ENCODE measurements at places on chromosomes 6 and 20.

- DNase-seq, result no peak
Observed at GRCh38 chr6:53175027-53175426, 26.4 kb upstream of the GCM1 start.

- peak; percentile 87 for DNase-seq
Observed at GRCh38 chr6:26286168-26286877, 78.7 kb upstream of the BTN3A2 start.

DNA sequence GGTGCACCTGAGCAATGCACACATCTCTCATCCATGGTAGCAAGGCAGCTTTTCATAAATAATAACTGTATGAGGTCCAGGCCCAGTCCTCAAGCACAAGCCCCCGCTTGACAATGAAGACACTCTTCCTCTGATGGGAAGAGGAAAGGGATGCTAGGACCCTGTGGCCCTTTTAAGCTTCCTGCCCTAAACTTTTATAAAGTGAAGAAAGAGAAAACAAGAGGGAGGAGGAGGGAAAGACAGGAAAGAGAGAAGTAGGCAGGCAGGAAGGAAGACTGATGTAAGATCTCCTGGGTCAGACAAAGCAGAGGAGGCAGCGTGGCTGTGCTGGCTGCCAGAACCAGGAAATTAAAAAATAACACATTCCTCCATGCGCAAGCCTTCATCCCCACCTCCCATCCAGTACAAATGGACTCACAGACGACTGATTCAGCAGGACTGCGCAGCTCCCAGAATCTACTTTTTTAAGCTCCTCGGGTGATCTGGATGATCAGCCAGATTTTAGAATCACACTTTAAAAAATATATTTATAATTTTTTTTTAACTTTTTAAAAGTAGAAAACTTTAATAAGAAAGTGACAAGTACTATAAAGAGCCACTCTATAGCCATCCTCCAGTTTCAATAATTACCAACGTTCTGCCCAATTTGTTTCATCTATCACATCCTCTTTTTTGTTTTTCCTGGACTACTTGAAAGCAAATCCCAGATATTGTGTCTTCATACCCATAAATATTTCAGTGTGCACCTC lies 16.5 kb downstream of the TNFAIP3 start:
- no peak for DNase-seq

DNA sequence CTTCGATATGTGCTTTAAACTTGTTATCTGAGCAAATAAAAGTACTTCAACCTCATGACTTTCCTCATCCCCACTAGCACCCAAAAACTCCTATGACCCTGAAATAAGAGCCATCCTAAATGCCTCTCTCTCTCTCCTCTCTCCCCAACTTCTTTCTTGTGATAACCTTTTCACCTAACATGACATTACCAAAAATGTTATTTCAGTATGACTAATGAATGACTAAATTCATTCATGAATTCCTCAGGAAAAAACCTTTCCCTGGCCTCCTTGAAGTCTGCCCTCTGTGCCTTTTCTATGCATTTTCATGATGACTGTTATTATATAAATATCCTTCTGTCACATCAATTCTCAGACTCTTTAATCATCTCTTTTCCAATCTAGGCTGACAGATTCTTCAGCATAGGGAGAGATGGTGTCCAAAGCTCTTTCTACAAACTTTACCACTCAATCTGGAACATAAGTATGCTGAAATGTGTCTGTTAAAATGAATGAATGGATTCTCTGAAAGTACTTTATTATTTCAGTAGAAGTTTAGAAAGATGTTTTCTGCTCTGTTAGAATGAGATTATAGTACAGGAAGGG lies 114.3 kb upstream of the GGTLC1 start:
- DNase-seq, result no peak

GRCh38 chr6:5205877-5206850 lies 54.6 kb downstream of the LYRM4 start:
- DNase-seq, result peak; percentile 55

- DNase-seq, result no peak
Observed at GRCh38 chr6:11722220-11722619, 56.4 kb downstream of the ADTRP start.

- no peak for DNase-seq
Observed at GRCh38 chr6:143098054-143098671, 37.5 kb downstream of the AIG1 start.

DNA sequence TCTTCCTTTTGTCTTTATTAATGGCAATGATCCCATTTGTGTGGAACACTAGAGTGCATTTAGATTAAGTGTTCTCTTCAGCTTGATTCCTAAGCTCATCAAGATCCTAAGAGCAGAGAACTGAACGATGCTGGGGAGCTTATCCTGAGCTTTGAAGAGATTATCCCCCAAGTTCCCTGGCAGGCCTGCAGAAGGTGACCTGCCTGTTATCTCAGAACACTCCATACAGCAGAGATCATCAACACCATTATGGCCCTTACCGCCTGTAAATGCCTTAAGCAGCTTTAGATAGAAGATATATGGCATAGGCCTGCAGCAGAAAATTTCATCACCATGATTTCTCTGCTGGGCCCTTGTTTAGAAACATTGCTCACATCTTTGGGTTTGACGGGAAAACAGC lies 779.9 kb upstream of the MAP3K7 start:
- DNase-seq, result no peak

DNA sequence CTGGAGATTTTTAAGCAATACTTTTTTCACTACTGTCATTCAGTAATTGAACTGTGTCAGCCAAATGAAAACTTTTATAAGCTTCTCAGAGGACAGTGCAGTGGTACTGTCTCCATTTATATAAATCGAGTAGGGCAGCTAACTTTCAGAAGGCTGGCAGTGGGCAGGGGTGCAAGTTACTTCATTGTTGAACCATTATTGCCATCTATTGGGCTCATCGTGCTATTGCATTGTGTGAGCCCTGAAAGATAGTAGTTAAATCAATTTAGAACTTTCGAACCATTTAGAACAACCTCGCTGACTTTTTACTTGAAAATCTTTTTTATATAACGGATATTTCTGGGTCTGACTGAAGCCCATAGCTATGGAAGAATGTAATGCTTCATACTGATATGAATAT lies 347.8 kb upstream of the PLCB4 start:
- DNase-seq, result peak; percentile 30
